H4 (cell line): ENCODE measurements at places on chromosomes 7 and 10.

- DNase-seq: no peak
Observed at GRCh38 chr10:116715839-116716377, 26.5 kb downstream of the HSPA12A start.

DNA sequence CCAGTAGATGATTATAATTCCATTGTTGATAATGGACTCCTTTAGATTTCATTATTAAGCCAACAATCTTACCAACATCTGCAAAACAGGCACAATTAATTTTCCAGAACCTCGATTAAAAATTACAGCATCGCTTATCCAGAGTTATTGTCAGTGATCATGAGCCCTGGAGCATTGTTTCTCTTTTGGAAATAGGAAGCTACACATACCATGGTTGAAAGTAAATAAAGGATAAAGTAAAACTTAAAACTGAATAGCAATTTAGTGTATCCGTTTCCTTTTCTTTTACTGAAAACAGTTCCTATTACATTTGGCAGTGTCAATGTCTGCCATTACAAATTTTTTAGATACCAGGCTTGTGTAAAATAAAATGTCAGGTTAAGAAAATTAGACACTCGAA, 9.9 kb upstream of the HOXA2 start:
- DNase-seq: no peak

DNA sequence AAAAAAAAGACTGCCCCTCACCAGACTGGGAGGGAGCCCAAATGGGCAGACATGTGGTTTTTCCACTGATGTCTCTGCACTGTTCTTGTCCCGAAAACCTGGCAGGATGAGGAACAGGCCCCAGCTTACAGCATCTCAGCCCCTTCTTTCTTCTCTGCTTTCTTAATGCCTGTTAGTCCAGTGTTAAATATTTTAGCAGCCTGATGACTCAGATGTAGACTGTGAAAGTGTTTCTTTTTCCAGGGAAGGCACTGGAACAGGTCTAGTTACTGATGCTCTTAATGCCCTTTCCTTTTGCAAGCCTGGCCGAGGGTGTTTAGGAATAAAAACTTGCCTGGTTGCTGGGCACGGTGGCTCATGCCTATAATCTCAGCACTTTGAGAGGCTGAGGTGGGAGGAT, 107.7 kb downstream of the TACC2 start:
- DNase-seq: no peak

DNA sequence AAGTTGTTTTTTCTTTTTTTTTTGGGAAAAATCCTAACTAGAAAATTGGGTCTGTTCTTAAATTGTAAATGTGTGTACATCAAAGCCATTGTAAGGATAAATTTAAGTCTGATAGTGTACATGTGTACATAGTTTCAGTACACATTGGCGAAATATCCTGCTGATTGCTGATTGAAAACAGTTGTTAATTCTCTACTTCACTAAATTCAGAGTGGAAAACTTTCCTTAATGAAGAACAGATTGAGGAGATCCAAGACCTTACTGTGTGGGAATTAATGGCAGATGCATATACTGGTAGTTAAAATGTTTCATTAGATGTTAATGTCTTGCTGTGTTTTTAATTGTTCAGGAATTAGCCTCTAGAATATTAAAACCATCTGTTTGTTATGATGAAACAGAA, 506.0 kb downstream of the AUTS2 start:
- no peak for DNase-seq

DNA sequence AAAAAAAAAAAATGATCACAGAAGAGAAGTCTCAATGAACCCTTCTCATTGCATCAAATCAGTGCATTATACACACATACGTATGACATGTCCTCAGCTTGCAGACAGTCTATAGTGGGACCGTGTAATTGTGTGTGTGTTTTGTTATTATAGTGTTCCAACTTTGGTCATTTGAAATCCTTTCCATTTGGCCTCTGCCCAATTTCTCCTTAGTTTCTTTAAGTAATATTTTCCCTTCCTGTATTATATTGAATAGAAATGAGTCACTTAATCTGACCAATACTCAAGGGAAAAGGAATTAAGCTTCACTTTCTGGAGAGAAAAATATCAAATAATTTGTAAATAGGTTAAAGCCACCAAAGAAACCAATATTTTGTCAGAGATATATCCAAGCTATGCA, 415.5 kb upstream of the SORCS1 start:
- no peak for DNase-seq
